GM12864 (cell line): ENCODE measurements at places on chromosomes 11 and 22.

- DNase-seq, result no peak
Measured at GRCh38 chr22:37175414-37176281, 12.4 kb downstream of the C1QTNF6 start.

- DNase-seq, result no peak
Measured at GRCh38 chr11:125079151-125079877, 16.2 kb downstream of the SLC37A2 start.

DNA sequence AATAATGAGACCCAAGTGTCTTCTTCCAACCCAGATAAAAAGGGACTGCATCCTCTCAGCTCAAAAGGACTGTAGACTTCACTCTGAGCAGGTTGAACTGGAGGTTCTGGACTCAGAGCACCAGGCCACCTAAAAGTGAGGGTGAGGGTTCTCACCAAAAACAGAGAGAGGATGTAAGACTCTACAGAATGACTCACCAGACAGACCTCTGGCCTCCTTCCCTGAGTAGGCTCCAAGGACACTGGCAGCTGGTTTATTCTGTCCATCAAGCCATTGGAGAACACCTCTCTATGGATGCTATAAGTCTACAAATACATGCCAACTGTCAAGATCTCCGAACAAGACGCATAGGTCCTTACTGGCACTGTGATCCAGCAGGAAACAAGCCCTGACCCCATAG is 27.2 kb downstream of the FEZ1 start:
- no peak for DNase-seq

DNA sequence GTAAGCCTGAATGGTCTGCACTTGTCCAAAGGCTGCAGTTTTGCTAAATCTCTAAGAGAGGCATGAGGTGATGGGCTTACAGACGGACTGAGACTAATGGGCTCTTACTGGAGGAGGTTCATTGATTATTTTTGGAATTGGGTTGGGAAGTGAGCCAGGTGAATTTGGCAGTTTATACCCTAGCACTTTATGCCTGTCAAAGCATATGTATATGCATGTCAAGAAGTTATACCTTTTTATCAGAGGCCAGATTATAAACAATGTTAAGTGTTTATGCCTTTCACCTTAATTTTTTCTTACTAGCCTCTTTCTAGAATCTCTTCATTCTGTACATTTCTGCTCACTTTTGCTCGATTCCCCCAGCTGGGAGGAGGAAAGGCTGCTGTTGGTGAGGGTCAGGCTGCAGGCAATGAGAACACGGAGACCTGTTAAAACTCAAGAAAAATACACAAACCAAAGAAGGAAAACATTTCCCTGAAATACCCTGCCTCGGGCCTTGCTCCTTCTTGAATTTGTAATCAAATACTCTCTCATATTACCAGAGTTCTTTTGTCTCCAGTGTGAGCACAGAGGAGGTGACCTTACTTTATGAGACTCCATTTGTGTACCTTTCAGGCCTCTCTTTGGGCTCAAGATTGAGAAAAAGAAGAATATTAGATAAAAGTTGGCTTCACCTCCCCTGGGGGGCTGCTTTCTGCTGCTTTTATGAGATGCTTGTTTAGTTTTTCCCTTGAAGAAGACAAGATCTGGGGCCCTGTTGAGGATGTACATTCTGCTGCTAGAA is 19.6 kb downstream of the NAT10 start:
- DNase-seq, result no peak

DNA sequence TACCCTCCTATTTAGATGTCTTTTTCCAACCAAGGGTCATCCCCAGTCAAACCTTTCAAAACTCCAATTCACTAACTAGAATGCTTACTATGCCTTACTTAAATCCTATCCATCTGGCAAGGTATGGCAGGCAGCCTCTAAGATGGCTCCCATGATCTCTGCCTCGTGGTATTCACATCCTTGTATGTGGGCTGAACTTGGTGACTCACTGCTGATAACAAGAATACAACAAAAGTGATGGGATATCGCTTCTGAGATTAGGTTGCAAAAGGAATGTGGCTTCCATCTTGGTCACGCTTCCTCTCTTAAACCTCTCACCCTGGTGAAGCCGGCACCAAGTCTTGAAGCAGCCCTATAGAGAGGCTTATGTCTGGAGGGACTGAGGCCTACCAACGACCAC is 29.6 kb upstream of the UPB1 start:
- no peak for DNase-seq

- no peak for DNase-seq
Measured at GRCh38 chr11:121613724-121614123, 161.0 kb upstream of the SORL1-AS1 start.

DNA sequence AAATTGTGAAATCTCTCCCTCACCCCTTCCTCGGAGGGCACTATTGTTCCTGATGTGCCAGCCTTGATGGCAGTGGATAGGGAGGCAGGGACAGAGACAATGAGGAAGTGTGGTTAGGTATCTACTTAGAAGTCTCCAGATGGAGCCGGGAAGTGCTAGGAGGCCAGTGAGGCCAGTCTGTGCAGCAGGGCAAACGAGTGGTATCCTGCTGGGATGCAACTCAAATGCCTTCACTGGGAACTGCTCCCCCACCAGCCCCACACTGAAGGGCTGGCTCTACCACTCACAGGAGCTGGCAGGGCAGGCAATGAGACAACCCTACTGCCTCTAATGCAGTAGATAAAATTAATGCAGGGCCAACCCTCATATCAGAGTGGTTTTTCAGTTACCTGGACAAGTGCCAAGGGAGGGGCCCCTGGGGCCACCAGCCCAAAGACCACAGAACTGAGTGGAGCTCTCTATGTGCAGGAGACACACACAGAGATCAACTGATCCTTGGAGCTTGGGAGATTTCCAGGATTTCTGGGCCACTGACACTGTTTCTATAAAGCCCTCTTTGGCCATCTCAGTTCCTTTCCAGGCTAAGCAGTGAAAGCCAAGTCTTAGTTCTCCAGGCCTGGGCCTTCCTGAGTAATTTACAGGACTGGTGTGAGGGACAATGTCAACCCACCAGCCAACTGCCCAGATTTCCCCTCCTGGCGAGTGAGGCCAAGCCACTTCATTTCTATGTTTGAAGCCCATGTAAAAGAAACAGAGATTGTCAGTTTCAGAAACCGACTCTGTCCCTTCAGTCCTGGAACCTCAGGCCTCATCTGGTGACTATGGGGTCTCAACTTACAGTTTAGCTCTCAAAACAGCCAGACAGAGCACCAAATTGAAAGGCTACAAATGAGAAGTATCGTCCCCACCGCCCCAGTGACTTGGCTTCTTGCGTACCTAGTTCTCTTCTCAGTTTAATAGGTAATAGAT is 4.1 kb downstream of the MIF start:
- DNase-seq, result no peak

DNA sequence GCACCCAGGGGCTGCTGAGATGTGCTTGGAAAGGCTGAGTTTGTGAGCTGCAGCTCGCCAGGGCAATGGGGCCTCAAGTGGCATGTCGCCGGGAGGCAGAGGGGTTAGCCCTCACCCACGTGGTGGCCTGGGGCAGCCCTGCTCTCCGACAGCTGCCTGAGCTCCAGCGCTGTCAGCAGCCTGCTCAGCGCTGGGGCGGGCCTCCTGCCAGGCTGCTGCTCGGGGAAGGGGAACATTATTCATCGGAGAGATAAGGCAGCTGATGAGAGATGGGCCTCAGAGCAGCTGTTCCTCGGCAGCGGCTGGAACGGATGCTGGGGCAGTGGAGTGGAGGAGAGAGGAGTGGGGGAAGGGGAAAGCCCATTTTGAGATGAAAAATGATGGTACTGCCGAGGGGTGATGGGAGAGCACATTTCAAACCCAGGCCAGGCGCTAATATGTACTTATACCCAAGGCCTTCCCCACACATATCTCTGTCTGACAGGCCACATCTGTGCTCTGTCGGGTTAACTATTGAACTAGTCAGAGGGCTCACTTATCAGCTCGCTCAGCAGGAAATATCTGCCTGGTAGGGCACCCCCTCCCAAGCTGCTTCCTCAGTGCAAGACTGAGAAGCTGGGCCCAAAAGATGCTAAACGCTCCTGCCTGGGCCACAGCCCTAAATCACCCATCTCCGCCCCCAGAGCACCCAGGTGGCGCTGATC is 79.5 kb downstream of the TIMP3 start:
- no peak for DNase-seq

- no peak for DNase-seq
Measured at GRCh38 chr11:7909585-7910285, 21.3 kb downstream of the OR10A6 start.
